Activated CD4-positive, alpha-beta T cell treated with anti-CD3 and anti-CD28 coated beads, Interleukin-10, Interleukin-2, amounts not matched to agents 100 ng/mL and 50 ng/mL, durations not matched to agents 16 hours and 8 hours (primary cell): ENCODE measurements at places on chromosomes 3 and 15.

- no peak for DNase-seq
Observed at GRCh38 chr3:114691871-114692270, 398.0 kb downstream of the TIGIT start.

DNA sequence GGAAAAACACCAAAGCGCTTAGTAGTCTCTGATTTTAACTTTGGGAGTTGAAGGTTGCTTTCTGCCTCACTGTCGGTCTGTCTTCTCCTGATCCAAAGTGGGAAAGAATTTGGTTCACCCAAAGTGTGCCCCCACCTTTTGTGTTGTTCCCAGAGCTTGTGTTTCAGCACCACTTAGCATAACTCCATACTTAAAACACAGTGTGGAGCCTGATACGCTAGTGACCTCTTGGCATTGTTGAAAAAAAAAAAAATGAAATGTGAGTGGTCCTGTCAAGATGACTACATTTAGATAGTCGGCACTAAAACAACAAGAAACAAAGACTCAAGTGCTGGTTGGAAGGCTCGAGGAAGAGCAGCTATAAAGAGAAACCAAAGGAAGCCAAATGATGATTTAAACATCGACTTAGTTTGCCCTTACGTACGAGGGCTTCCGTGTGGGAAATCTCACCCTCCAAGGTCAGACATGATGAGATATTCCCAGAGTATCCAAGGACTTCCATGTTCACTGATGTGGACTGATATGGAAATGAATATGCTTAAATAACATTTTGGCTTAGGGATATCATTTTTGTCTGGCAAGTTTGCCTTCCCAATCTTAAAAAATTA is 178.8 kb downstream of the MEIS2 start:
- no peak for DNase-seq

DNA sequence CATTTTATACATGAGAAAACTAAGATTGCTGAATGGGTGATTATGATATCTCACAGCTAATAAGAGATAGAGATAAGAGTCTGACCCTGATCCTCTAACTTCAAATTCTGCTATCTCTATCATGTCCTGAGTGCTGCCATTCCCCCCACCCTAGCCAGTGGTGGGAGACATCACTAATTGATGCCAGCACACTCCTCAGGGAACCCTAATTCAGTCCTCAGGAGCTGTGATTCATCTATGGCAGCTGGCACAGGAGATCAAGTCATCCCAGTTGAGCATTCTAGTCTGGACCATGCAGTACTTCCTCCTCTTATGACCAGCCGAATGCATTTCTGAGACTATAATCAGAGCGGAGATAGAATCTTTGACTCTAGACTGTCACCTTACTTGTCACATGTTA is 71.9 kb downstream of the SYNM start:
- DNase-seq, result no peak

GRCh38 chr15:97479957-97480356 is 480.5 kb upstream of the ARRDC4 start:
- no peak for DNase-seq

DNA sequence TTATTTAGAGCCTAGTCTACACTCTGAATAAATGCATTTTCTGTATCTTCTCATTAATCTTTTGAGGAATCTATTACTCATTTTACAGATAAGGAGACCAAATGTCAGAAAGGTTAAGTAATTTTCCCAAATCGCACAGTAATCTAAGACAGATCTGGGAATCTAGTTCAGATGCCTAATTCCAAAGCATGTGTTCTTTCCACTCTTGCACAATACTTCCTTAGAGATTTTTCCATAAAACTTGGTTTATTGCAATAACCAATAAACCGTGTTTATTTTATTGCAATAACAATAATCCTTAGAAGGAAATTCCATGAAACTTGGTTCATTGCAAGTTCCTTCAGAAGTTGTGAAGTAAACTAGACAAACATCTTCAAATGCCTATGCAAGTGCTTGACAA is 17.4 kb upstream of the COL8A1 start:
- DNase-seq, result no peak

DNA sequence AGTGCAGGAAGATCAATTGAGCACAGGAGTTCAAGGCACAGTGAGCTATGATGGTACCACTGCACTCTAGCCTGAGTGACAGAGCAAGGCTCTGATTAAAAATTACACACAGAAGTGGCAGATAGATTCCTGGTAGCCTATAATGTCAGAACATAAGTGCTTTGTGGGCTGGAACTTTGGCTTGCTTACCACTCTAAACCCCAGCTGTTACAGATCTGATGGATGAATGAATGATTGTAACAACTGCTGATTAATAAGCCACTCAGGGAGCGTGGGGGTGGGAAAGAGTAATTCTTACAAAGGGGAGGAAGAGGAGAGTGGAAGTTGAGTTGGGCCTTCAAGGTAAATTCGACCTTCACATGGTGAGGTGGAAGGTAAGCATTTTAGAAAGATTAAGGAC is 40.9 kb upstream of the PTPN23 start:
- DNase-seq, result no peak

DNA sequence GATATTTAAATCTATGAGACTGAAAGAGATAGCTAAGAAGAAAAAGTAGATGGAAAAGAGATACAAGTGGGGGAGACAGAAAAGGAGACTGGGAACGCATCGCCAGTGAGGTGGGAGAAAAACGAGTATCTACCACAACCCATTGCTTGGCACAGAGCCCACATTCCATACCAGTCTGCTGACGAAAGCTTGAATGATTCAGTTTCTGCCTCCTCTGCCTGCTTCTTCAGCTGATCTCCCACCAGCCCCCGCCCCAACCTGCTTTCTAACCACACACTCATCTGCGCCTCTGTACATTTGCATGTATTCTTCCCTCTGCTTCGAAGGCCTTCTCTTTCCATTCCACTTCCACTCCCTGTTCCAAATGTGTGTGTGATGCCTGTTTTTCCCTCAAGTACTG is 188.1 kb downstream of the USP13 start:
- no peak for DNase-seq

- DNase-seq, result peak; percentile 25
Observed at GRCh38 chr15:45640616-45641015, 5.8 kb downstream of the SQOR start.

- peak; percentile 25 for DNase-seq
Observed at GRCh38 chr15:70098461-70099166, 897 bp upstream of the TLE3 start.

DNA sequence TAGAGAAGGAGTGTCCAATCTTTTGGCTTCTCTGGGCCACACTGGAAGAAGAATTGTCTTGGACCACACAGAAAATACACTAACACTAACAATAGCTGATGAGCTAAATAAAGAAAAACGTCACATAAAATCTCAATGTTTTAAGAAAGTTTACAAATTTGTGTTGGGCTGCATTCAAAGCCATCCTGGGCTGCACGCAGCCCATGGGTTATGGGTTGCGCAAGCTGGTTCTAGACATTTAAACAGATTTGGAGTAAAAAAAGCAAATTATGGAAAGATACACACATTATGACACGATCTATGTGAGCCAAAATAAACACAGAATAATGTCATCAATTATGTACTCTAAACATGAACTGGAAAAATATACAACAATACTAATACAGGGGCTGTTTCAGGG is 703.3 kb upstream of the LMCD1 start:
- DNase-seq, result no peak

DNA sequence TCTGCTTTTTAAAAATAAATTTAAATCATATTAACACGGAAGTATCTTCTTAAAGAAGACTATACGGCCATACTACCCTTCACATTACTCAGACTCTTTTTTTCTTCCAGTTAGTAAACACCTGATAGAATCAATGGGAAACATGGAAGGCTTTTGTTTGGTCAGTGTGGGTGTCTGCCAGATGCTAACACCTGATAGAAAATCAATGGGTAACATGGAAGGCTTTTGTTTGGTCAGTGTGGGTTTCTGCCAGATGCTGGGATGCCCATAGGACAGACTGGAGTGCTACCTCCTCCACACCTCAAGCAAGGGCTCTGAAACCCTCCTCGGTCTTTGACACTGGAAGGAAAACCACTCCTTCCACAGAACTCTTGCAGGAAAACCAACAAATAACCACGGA is 29.2 kb downstream of the HACL1 start:
- DNase-seq, result no peak

DNA sequence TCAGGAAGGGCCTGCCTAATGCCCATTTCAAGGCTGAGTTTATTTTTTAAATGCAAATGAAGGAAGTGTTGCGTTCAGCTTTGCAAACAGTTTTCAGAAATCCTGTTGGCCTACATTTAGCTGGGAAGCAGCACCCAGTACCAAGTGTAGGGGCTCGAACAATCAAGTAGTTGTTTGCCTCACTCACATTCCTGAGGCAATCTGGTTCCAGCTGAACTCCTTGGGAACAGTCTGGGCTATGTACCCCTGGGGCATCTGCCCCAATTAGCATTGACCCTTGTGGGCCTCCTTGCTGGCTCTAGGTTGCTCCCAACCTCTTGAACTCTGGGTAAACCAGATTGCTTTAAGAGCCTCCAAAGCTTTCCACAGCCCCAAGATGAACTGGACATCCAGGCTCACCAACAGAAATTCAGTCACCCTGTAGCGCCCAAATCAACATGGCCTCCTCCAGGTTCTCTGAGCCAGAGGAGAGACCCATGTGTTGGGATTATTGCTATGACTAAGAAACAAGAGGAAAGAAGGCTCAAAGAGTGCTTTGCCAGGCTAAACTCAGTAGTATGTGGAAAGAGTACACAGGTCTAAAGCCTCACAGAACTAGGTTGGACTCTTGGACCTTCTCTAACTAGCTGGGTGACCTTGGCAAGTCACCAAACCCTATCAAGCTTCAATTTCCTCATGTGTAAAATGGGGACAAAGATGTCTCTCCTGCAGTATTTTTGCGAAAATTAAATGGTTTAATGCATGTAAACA is 532.7 kb downstream of the SOX2 start:
- no peak for DNase-seq

GRCh38 chr15:59736181-59736580 is 47.1 kb upstream of the BNIP2 start:
- no peak for DNase-seq

GRCh38 chr15:98009169-98009568 is 48.7 kb downstream of the ARRDC4 start:
- DNase-seq, result no peak

DNA sequence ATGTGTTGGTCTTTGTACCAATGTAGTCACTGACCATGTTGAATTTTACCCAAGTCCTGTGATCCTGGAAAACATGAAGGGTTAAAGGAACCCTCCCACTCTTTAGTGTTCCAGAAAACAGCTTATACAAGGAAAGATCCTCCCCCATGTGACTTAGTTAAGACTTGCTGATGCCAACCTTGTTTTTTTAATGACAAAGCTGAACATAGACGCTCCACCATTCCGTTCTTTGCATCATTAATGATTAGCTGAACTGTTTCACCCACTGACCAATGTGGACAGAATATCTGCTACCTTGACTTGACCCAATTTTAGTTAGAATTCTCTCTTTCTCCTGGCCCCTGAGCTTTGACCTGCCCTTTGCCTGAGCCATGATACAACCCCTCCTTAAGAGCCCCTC is 3.5 kb upstream of the WDR72 start:
- no peak for DNase-seq

- no peak for DNase-seq
Observed at GRCh38 chr15:73997986-73998385, 3.5 kb downstream of the PML start.

- no peak for DNase-seq
Observed at GRCh38 chr3:14477311-14477935, 62.7 kb downstream of the GRIP2 start.

- DNase-seq, result peak; percentile 99
Observed at GRCh38 chr3:47781685-47782445, at the start of gene SMARCC1. TSS of gene SMARCC1 (minus strand) at chr3:47781893. CDS start at chr3:47781797, 96 bp downstream.

- no peak for DNase-seq
Observed at GRCh38 chr3:46701181-46701939, at the start of gene TMIE. TSS of gene TMIE (plus strand) at chr3:46701392. CDS start at chr3:46701488, 96 bp downstream.

- peak; percentile 87 for DNase-seq
Observed at GRCh38 chr3:172520301-172520831, 2.9 kb downstream of the TNFSF10 start.

GRCh38 chr15:90286678-90287077 is 21.2 kb downstream of the NGRN start:
- DNase-seq, result peak; percentile 52

GRCh38 chr3:53775834-53776251 is 70.4 kb downstream of the CHDH start:
- DNase-seq, result no peak

GRCh38 chr3:128399221-128399915 is 67.3 kb downstream of the DNAJB8 start:
- no peak for DNase-seq

GRCh38 chr3:189903562-189904250 is 217.0 kb downstream of the P3H2 start:
- no peak for DNase-seq

- no peak for DNase-seq
Observed at GRCh38 chr3:126026277-126026751, 57.3 kb downstream of the ROPN1B start.
